ENCODE measurements at places on chromosomes 7 and 10.

GRCh38 chr7:152180587-152180986 is 155.1 kb downstream of the GALNT11 start:
- no peak overlapping the region for H3K4me3 ChIP-seq
- DNase-seq, result no peak
- peaks cover 69% of the 10 kb centered on the region for H3K36me3 ChIP-seq
- peaks cover 8% of the 10 kb centered on the region for H3K4me1 ChIP-seq
- no peaks in the 10 kb centered on the region for H3K27me3 ChIP-seq

DNA sequence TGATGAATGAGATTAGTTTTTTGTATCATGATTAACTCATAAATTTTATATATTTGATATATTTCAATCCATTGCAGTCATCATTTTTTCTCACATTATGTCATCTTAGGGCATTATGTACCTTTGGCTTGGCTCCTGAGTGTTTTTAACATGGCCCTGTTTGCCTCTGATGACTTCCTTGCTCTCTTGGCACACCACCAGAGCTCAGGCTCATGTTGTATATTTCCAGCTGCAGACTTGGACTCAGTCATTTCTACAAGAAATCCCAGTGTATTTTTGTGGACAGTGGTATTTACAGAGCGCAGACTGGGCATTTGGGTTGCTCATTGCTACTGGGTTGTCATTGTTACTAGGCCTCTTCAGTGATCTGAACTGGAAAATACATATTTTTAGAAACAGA is 188.5 kb downstream of the ADRA2A start:
- no peak overlapping the region for H3K27ac ChIP-seq
- H3K27me3 ChIP-seq, result peaks cover 53% of the 10 kb centered on the region
- DNase-seq, result no peak

GRCh38 chr10:23088609-23089008 is 6.8 kb upstream of the MSRB2 start:
- H3K27me3 ChIP-seq, result peaks cover 16% of the 10 kb centered on the region
- H3K4me3 ChIP-seq, result no peak overlapping the region
- no peak for DNase-seq

GRCh38 chr10:114662646-114663217 is 4.7 kb upstream of the ABLIM1 start:
- no peak overlapping the region for H3K27ac ChIP-seq
- H3K4me1 ChIP-seq, result no peaks in the 10 kb centered on the region
- no peaks in the 10 kb centered on the region for H3K27me3 ChIP-seq

DNA sequence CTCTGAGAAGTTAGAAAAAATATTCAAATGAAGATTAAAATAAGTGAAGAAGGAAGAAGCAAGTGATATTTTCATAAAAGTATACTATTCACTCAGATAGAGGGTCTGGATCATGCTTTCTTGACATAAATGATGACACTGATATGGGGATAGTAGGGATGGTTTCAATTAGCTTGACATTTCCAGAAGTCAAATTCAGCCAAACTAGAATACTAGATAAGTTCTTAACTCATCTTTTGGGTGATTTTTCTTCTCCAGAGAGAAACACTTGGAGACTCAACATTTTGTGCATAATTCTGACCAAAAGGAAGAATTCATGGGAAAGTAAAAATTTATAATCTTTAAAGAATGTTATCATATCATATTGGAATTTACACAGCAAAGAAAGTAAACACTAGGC is 152.0 kb upstream of the LRGUK start:
- H3K27ac ChIP-seq, result no peak overlapping the region
- H3K4me1 ChIP-seq, result peaks cover 5% of the 10 kb centered on the region
- no peak overlapping the region for H3K4me3 ChIP-seq
- no peaks in the 10 kb centered on the region for H3K27me3 ChIP-seq
- no peaks in the 10 kb centered on the region for H3K36me3 ChIP-seq

- DNase-seq, result peak; percentile 11
- H3K27ac ChIP-seq, result peak overlapping the region; percentile 95
- peaks cover 45% of the 10 kb centered on the region for H3K4me1 ChIP-seq
- H3K27me3 ChIP-seq, result no peaks in the 10 kb centered on the region
- peak overlapping the region; percentile 96 for H3K4me3 ChIP-seq
Measured at GRCh38 chr10:98446151-98446660, 529 bp downstream of the HPS1 start.

GRCh38 chr10:123870260-123870659 is 21.3 kb downstream of the CPXM2 start:
- no peak overlapping the region for H3K4me3 ChIP-seq
- DNase-seq, result no peak
- no peaks in the 10 kb centered on the region for H3K36me3 ChIP-seq

DNA sequence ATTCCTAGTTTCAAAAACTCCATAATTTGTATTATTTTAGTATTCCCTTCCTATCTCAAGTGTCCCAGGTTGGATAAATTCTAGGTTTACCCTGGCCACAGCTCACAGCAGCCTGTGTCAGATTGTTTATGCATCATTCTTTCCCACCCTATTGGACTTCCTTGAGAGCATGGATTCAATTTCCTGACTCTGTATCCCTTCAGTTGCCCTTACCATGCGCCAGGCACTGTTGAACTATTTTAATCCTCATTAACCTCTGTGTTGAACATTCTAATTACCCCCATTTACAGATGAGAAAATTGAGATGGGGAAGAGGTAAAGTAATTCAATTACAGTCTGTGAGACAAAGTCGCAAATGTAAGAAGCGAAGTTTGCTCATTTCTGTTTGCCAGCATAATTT is 58.8 kb downstream of the STEAP1B start:
- no peak for DNase-seq
- H3K27me3 ChIP-seq, result no peaks in the 10 kb centered on the region
- peaks cover 3% of the 10 kb centered on the region for H3K4me1 ChIP-seq
- H3K27ac ChIP-seq, result no peak overlapping the region
- H3K4me3 ChIP-seq, result no peak overlapping the region
- no peaks in the 10 kb centered on the region for H3K36me3 ChIP-seq

- H3K4me1 ChIP-seq, result peaks cover 5% of the 10 kb centered on the region
- no peak for DNase-seq
- H3K27ac ChIP-seq, result no peak overlapping the region
- H3K4me3 ChIP-seq, result no peak overlapping the region
- H3K36me3 ChIP-seq, result peaks cover under 1% of the 10 kb centered on the region
Measured at GRCh38 chr7:155495440-155496248, 37.7 kb downstream of the EN2 start.

DNA sequence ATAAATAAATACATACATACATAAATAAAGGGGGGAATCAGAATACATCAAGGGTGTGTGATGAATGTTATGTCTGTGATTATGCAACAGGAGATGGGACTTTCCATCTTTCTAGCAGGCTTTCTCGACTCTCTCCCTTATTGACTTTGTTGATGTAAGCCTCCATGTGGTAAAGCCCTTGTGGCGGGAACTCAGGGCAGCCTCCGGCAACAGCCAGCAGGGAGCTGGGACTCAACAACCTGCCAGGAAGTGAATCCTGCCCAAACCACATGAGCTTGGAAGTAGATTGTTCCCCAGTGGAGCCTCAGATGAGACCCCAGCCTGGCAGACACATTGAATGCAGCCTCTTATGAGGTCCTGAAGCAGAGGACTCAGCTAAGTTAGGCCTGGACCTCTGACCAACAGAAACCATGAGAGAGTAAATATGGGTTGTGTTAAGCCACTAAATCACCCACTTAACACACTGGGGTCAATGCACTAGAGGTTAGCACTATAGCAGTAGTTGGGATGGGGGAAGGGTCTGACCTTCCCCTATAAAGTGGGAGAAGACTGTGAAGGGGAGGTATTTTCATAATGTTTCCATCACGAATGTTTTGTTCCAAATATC is 104.0 kb downstream of the JCAD start:
- H3K4me3 ChIP-seq, result no peak overlapping the region
- peaks cover 3% of the 10 kb centered on the region for H3K36me3 ChIP-seq
- H3K4me1 ChIP-seq, result no peaks in the 10 kb centered on the region
- DNase-seq, result no peak

DNA sequence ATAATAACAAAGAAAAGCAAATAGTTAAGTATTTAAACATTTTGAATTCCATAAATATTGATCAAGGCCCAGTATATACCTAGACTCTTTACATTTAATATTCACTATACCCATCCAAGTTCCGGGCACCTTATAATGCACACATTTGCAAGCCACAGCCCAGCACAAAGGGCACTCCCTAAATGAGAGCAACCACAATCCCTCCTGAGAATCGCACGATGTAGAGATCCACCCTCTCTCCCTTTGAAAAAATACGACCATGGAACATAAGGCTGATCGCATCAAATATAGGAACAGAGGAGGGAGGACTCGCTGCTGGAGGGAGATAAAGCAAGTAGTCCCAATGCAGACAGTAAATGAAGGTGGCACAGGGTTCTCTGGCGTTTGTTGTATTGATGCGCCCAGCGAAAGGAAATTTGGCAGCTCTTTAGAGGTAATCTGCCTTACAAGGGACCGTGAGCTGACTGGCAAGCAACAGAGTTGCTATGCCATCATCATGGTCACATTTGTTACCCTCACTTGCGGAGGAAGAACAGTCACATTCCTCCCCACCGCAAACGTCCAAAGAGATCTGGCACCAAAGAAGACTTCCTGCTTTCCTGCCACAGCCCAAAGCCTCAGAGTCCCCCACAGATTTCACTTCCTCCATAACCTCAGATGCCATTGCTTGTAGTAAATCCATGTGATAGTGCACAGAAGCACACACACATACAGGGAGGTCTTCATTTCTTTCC is 16.1 kb upstream of the TAS2R40 start:
- peak; percentile 10 for DNase-seq
- H3K4me3 ChIP-seq, result peak overlapping the region; percentile 29
- H3K27ac ChIP-seq, result no peak overlapping the region

DNA sequence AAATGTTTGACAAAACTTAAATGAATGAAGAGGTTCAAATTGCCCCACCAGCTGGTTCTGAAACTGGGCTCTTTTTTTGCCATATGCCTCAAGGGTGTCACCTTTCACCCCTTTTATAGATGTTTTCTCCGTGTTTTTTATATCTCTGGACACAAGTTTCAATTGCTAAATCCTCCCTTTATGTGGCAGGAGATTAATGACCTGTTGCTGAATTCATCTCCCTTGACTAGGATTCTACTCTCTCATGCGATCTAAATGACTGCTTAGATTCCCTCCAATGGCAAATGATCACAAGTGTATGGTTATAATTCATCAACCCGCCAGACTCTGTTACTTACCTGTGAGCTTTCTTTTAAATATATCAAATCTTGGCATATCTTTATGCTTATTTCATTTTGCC is 677.0 kb upstream of the POT1 start:
- no peaks in the 10 kb centered on the region for H3K36me3 ChIP-seq
- H3K4me3 ChIP-seq, result no peak overlapping the region
- no peak overlapping the region for H3K27ac ChIP-seq
- no peak for DNase-seq

GRCh38 chr7:11748884-11749283 is 83.1 kb downstream of the THSD7A start:
- no peak overlapping the region for H3K27ac ChIP-seq
- no peaks in the 10 kb centered on the region for H3K27me3 ChIP-seq
- H3K4me3 ChIP-seq, result no peak overlapping the region
- no peaks in the 10 kb centered on the region for H3K4me1 ChIP-seq

DNA sequence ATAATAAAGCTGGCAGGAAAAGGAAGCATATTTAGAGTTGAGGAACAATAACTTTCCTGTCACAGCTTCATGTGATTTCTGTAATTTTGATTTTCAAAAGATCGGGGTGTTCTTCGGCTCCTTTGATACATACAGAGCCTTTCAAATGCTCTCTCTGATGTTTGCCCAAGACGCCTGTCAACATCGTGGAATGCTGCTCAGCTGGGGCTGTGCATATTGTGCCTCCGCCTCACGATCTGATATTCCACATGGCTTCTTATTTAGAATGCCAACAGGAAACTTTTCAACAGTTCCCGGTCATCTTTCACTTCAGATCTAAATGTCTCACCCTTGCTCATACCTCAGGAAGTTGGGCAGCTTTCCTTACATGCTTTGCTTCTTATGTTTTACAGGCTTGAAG is 7.3 kb downstream of the NPY start:
- no peaks in the 10 kb centered on the region for H3K36me3 ChIP-seq
- no peak overlapping the region for H3K27ac ChIP-seq
- peaks cover 59% of the 10 kb centered on the region for H3K27me3 ChIP-seq
- H3K4me1 ChIP-seq, result peaks cover 5% of the 10 kb centered on the region
- H3K4me3 ChIP-seq, result no peak overlapping the region

GRCh38 chr7:73876973-73877372 is 16.0 kb downstream of the TMEM270 start:
- H3K4me3 ChIP-seq, result no peak overlapping the region
- H3K27ac ChIP-seq, result no peak overlapping the region
- H3K27me3 ChIP-seq, result peaks cover 29% of the 10 kb centered on the region
- no peaks in the 10 kb centered on the region for H3K4me1 ChIP-seq

DNA sequence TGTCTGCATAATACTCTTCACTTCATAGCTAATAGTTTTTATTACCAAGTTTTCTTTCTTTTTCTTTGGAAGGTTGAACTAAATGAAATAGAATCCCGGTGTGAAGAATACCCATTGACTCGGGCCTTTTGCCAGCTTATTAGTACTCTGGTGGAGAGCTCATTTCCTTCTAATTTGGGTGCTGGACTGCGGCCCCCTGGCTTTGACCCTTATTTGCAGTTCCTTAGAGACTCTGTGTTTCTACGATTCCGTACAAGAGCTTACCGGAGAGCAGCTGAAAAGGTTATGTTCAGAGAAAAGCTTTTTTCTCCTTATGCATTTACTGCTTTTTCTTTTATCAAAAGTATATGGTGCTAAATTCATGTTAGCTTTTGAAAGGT is 40.2 kb downstream of the NUP205 start:
- no peak overlapping the region for H3K4me3 ChIP-seq
- no peaks in the 10 kb centered on the region for H3K27me3 ChIP-seq
- H3K4me1 ChIP-seq, result no peaks in the 10 kb centered on the region
- H3K27ac ChIP-seq, result no peak overlapping the region
- no peak for DNase-seq

- no peak overlapping the region for H3K27ac ChIP-seq
- no peak overlapping the region for H3K4me3 ChIP-seq
- no peak for DNase-seq
- peaks cover 74% of the 10 kb centered on the region for H3K27me3 ChIP-seq
- H3K36me3 ChIP-seq, result peaks cover 3% of the 10 kb centered on the region
Measured at GRCh38 chr7:127290116-127290655, 37.4 kb upstream of the GRM8 start.

GRCh38 chr7:41887416-41887815 is 184.5 kb upstream of the INHBA start:
- H3K27ac ChIP-seq, result no peak overlapping the region
- peaks cover 2% of the 10 kb centered on the region for H3K4me1 ChIP-seq
- no peaks in the 10 kb centered on the region for H3K36me3 ChIP-seq

GRCh38 chr7:157687845-157688532 is 351.2 kb downstream of the DNAJB6 start:
- H3K27ac ChIP-seq, result no peak overlapping the region
- H3K27me3 ChIP-seq, result peaks cover 48% of the 10 kb centered on the region
- DNase-seq, result no peak
- no peaks in the 10 kb centered on the region for H3K36me3 ChIP-seq
- peak overlapping the region; percentile 14 for H3K4me3 ChIP-seq

Measured in effector memory CD8-positive, alpha-beta T cell (primary cell).